ENCODE measurements at places on chromosomes 6 and 20.

DNA sequence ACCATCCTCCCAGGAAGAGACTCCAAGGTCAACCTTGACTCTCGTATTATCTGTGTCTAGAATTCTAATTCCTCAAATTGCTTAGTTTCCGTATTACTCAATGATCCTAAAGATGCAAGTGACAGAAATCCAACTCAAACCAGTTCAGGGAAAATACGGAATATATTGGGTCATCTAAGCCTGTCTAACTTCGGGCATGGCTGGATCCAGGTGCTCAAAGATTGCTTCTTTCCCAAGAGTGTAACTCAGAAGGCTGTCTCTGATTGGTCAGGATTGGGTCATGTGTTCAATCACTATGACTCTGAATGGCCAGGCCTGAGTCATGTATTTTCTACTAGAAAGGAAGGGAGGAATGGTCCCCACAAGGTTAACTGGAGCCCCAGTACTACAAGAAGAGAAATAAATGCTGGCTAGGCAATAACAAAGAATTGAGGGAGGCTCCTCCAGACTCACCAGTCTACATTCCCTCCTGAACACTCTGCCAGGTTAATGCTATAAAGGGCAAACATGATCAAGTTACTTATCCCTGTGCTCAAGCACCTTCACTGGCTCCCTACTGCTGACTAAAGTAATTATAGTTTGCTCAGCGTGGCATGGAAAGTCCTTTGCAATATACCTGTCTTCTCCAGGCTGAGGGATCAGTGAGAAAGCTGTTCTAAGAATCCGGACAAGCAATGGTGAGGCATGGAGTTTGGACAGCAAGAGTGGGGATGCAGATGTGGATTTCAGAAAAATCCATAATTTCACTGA is 15.4 kb upstream of the PREX1 start:
- no peak for DNase-seq

DNA sequence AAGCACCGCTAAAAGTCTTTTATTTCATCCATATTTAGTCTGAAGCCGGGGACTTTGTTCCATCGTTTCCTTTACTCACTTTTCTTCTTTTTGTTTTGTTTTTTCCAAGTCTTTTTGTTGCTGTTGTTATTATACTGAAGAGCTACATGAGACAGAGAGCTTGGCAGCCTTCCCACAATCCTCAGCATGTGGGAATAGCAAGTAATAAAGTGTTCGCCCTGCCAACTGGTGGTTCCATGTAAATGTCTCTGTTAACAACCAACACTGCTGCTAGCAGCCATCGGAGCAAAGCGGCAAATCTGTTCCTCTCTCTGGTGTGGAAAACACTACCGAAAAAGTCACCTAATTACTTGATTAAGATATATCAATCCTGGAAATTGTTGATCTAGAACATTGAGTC is 437.8 kb upstream of the ID4 start:
- peak; percentile 14 for DNase-seq

- DNase-seq, result no peak
Observed at GRCh38 chr6:135189344-135189743, 8.2 kb downstream of the MYB start.

- DNase-seq, result no peak
Observed at GRCh38 chr6:143098054-143098671, 37.5 kb downstream of the AIG1 start.

GRCh38 chr6:75673884-75674283 is 72.2 kb downstream of the SENP6 start:
- no peak for DNase-seq

GRCh38 chr20:40948465-40949267 is 80.0 kb upstream of the TOP1 start:
- no peak for DNase-seq

DNA sequence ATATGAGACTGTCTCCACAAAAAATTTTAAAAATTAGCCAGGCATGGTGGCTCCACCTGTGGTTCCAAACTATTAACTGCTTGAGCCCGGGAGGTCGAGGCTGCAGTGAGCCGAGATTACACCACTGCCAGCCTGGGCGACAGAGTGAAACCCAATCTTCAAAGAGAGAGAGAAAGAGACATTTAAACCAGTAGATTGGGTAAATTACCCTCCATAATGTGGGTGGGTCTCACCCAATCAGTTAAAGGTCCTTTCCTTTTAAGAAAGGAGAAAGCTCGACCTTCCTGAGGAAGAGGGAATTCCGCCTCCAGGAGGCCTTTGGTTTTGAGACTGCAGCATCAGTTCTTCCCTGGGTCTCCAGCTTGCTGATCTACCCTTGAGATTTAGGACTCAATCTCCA is 25.2 kb upstream of the SCML4 start:
- no peak for DNase-seq

GRCh38 chr6:33592280-33592594 is 12.2 kb upstream of the BAK1 start:
- no peak for DNase-seq

GRCh38 chr6:93417421-93418013 is 1.8 kb downstream of the EPHA7 start:
- peak; percentile 42 for DNase-seq

DNA sequence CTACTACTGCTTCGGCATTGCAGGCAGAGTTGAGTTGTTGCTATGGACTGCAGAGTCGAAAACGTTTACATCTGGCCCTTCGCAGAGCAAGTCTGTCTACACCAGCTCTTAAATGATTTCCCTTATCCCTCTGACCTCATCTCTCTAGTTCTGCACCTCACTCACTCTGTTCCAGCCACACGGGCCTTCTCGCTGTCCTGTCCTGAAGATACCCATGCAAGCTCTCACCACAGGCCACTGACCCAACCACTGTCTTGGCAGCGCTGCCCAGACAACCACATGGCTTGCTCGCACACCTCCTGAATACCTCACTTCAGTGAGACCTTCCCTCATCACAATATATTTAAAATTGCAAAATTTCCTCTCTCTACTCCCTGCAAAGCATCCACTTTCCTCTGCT is 31.4 kb downstream of the B4GALT5 start:
- DNase-seq, result peak; percentile 69

DNA sequence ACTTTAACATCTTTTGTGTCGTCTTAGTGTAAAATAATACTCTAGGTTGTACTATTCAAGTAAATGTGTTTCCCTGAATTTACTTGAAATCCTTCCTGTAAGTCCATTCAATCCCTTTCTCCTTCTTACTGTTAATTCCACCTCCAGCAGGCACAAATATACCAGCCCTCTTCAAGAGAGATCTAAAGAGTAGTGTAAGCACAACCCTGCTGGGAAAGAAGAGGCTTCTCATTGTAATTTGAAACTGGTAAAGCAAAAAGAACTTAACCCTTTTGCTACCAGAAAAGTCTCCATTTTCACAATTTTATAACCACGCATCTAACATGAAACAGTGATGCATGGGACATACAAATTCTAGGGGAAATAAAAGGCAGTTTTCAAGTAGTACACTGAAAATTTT is at the start of gene BMP5:
BMP5 (minus strand) TSS at position 191 of the 400 bp plus-strand sequence. CDS start 725 bp downstream, outside the sequence.
- no peak for DNase-seq

DNA sequence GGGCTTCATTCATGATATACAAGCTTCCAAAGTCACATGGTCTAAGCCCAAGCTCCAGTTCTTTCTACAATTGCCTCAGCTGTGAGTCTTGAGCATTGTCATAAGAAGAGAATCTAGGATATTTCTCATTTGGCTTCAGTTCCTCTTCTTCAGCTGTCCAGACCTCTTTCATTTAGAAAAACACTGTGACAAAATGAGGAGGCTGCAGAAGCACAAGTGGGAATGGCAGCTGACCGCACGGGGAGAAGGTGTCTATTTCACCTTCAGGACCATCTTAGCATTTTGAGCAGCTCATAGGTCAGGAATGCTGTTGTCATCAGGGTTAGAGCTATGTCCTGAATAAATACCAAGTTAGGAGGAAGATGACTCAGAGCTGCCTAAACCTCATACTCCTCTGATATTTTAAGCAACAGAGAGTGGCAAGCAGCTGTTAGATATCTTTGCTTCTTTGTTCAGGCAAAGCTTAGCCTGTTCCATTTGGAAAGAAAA is 390.1 kb upstream of the CITED2 start:
- DNase-seq, result peak; percentile 99

DNA sequence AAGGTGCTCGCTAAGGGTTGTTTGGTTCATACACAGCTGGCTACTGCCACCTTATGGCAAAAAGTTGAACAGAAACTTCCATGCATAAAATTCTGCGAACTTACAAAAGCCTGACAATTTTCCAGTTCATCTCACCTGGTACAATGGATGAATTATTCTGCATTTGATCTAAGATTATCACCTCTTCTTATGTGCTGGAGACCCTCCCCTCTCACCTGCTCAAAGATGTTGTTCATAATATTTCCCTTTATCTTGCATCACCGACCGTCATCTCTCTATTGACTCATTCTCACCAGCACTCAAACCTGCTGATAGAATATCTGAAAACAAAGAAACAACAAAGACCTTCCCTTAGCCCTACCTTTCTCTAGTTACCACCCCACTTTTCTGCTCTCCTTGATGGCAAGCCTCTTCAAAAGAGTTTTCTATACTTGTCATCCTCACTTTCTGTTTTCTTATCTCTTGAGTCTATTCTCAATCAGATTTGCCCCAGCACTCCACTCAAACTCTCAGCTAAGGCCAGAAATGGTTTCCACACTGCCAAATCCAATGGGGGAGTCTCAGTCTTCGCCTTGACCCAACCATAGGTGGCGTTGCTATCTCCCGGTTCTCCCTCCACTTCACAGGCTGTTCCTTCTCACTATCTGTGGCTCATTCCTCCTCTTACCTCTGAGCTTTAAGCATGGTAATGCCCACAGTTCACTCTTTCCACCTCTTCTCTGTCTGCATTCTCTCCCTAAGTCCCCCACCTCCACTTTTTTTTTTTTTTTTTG is 25.8 kb downstream of the SNRNP48 start:
- DNase-seq, result peak; percentile 68

DNA sequence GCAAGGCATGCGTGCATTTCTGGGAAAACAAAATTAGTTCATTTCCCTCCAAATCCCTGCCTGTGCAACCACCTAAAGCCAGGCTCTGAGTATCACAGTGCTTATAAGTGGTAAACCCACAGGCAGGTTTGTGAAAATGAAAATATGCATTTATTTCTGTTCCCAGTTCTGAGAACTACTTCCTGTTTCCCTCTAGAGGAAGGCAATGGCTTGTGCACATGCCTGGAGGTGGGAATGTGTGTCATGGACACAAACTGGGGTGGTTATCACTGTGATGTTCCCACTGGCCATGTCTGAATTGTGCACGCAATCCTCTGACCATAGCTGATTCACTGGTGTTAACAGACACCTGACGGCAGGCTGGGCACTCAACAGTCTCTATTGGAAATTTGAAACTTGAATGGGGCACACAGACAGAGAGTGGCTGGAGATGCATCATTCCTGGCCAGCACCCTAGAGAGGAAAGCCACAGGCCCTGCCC is 26.3 kb downstream of the FAM110A start:
- peak; percentile 13 for DNase-seq

GRCh38 chr6:47687432-47687831 is 10.9 kb upstream of the ADGRF4 start:
- DNase-seq, result no peak

GRCh38 chr20:4507288-4507719 is 214.4 kb upstream of the PRND start:
- DNase-seq, result peak; percentile 92

- DNase-seq, result no peak
Observed at GRCh38 chr6:54758340-54758739, 88.2 kb upstream of the FAM83B start.

GRCh38 chr6:143339223-143339622 is 111.3 kb downstream of the ADAT2 start:
- DNase-seq, result no peak

DNA sequence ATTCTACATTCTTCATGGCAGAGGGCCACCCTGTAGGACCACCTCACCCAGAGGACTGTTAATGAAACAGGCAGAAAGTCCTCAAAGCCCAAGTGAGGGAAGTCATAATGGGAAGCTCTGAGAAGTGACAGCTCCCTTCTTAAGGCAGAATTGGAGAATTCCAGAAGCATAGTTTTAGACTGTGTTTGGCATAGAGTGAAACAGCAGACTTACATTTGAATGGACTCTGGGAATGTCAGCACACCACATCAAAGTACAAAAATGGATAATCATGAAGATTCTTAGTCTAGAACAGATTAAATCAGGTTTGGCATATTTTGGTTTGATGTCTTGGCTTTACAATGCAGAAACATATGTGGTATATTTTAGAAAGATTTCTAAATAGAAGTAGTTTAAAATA is 17.9 kb downstream of the SH3BGRL2 start:
- no peak for DNase-seq

DNA sequence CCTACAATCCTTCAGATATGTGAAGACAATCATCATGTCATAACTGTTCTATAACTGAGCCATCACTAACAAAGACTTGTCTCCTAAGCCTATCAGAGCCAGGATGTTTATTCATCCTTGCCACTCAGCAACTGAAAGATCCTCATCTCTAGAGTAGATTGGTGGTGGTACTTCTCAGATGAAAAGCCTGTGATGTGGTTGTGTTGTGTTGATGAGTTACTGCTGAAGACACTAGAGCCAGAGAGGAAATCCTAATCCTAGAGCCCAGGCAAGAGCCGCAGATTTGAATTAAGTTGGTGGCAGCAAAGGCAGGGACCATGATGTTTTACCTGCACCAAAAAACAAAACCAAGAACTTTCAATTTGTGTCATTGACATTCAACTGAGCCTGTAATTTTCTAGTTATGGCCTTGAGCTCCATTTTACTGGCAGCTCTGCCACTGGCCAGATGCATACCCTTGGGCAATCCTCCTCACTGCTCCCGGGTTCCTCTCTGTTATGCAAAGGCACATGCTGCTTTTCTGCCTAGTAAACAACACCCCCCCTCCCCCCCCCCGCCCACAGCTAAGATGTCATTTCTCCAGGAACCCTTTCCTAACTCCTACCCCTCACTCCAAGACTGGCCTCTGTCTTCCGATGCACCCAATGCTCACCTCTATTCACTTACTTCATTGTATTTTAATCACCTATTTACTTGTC is 50.2 kb upstream of the REV3L start:
- no peak for DNase-seq

GRCh38 chr20:50799890-50800550 is 5.2 kb downstream of the BCAS4 start:
- DNase-seq, result no peak

GRCh38 chr6:37657112-37657886 is 40.4 kb downstream of the MDGA1 start:
- DNase-seq, result peak; percentile 84

GRCh38 chr6:137010128-137010718 is 34.5 kb downstream of the IL20RA start:
- DNase-seq, result no peak

- DNase-seq, result no peak
Observed at GRCh38 chr6:95574811-95575210, 2.5 kb upstream of the MANEA start.

DNA sequence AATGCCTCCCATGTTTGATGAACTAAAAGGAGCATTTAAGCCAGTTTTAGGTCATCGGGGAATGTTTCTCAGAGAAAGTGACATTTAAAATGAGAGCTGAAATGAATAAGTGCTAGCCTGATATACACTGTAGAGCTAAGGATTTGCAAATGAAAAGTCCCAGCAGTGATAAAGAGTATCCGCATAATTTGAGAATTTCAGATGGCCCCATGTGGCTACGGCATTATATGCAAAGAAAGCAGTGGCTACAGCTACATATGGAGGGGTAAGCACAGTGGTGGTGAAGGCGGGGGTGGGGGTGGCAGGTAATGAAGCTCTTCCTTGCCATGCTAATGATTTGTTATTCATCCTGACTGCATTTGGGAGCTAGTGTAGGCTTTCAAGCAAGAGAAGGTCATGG is 371.3 kb downstream of the ARHGAP18 start:
- DNase-seq, result no peak

- peak; percentile 31 for DNase-seq
Observed at GRCh38 chr6:144582939-144583613, 297.9 kb downstream of the UTRN start.

GRCh38 chr20:55714736-55715135 is 290.6 kb downstream of the CBLN4 start:
- DNase-seq, result no peak

Data from kidney tubule cell (primary cell).